Activated CD8-positive, alpha-beta memory T cell treated with anti-CD3 and anti-CD28 coated beads for 1 hour (primary cell): ENCODE measurements at places on chromosomes 2 and 18.

- no peak for DNase-seq
Observed at GRCh38 chr2:17429130-17429529, 89.1 kb downstream of the RAD51AP2 start.

DNA sequence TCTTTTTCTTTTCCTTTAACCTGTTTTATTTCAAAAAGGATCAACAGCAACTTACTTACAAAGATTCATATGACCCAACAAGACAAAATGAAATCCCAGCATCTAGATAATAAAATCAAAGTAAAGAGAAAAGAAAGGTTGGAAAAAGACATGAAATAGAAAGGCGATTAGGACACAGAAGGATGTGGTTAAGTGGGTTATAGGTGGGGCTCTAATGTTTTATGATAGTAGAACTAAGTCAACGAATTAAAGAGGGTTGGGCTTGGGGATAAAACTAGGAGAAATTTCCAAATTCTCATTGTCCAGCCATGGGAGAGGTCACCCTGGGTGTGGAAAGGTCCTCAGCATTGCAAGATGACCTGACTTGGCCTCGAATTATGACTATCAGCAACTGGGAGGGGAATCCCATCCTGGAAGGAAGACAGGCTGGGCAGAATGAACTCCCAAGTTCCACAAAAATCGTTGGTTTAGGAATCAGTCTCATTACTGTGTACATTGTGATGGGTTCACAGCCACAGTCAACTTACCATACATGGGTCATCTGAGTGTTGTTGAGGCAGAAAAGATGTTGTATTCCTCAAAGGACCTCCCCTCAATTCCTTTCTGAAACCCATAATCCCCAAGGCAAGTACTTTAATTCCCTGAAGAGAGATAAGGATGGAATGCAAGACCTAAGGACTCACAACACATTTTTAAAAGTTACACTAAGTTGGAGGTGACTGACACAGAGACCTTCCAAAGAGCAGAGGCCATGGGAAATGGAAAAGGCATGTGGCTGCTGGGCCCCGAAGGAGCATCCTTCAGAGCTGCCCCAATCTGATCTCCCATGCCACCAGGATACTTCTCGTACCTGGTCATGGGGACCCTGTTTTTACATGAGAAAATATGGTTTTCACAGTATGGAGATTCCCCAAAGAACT is 167.6 kb downstream of the UXS1 start:
- DNase-seq: no peak

DNA sequence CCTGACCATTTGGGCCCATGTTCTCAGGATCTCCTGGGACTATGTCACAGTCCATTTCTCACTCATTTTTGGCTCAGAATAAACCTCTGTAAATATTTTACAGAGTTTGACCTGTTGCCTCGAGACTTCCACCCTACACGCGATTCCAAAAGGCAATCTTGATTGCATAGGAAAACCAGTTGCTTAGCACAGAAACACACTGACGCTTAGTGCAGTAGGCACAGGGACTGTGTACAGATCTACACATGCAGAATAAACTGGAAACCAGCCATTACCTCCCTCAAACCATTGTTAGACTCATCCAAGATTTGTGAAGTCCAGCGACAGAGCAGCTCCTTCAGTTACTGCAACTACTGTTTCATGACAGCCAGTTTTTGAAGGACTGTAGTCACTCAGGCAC is 73.0 kb downstream of the NCKAP5 start:
- DNase-seq: no peak

- no peak for DNase-seq
Observed at GRCh38 chr2:212618636-212619035, 80.0 kb upstream of the ERBB4 start.

DNA sequence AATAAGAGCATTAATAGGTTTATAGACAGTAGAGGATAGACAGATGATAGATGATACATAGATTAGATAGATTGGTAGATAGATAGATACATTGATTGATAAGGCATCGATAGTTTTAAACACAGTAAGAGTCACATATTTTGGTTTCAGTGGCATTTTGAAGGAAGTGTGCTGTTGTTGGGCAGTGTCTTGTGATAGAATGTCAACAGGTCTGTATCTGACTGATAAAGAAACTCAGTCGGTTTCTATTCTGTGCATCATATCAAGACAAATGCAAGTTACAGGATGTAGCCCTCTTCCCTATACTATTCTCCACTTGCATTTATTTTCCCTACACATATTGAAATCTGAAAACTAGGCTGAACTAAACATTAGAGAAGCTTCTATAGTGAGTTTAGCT is 1229.0 kb upstream of the ZEB2 start:
- DNase-seq: no peak

GRCh38 chr2:60478660-60479059 is 74.8 kb downstream of the BCL11A start:
- DNase-seq: no peak

DNA sequence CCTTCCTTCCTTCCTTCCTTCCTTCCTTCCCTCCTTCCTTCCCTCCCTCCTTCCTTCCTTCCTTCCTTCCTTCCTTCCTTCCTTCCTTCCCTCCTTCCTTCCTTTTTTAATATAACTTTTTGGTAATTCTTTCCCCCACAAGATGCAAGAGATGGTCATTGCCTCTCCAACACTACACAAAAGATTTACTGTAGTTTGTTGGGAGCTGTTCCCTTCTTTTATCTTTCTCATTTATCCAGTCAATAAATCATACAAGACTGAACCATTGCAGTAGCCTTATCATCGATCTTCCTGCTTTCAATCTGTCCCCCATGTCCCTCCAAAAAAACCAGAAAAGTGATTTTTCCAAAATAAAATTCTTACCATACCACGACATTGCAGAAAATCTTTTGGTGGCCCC is 8.2 kb downstream of the APCDD1 start:
- no peak for DNase-seq

DNA sequence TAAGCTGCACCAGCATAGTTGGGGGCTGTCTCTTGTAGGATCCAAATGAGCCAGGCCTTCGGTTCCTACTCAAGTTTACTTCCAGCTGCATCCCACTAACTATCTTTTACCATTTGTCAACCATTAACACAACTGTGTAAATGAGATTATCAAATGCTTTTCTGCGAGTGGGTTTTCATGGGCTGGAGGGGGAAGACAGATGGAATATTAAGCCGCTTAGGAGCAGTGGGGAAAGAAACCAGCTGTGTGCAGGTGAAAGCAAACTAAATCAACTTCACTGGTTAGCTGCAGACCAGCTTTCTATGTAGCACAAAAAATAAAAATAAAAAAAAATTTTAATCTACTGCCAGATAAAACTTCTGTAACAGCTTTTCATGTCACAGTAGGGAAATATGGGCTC is 307.3 kb upstream of the FBXO11 start:
- DNase-seq: no peak

DNA sequence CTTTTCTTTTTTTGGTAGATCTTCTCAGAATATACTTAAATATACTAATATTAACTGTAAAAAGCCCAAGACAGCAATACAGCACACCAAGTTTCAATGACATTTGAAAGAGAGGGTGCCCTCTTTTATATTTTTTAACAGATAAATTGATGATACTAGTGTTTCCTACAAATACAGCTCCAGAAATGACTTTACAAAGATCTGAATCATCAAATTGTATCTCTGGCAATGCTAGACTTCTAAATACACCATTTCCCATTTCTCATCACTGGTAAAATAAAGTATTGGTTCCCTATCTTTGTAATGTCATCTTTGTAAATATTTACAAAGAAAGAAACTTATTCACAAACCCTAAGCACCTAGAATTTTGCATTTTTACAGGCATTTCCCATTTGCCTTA is 281.3 kb downstream of the EXOC6B start:
- DNase-seq: no peak

GRCh38 chr2:41618754-41619153 is 429.1 kb upstream of the PKDCC start:
- DNase-seq: no peak

- DNase-seq: no peak
Observed at GRCh38 chr2:1609040-1609439, 135.3 kb downstream of the PXDN start.

- DNase-seq: no peak
Observed at GRCh38 chr18:5729983-5730699, 165.2 kb downstream of the TMEM200C start.

DNA sequence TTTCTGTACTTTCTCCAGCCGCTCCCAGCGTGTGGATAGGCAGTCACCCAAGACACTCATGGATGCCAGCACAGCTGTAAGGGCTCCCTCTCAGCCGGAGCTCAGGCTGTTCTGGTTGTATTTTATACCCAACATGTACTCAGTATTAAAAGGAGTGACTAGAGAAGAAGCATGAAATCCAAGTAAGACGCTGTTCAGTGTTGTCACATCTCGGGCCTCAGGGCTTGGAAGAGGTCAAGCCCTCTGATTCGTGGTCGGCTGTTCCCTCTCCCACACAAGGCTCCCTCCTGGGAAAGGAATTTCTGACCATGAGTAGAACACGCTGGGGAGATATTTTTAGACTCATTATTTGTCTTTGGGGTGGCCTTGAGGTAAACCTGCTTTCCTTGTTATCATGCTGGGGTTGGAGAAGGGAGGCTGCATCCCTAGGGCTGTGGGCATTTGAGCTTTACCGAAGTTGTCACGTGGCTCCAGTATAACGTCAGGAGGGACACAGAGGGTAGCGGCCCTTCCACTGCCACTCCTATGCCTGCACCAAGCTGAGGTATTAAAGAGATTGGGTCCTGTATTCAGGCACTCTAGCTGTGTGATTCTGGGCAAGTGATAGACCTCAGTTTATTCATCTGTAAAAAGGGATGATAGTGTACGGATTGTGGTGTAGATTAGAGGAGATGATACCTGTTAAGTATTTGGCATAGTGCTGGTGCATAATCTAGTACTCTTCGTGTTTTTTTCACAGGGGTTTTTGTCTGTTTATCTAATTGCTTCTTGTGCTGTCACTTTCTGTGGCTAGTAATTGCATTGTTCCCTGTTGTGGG is 34.1 kb downstream of the HK2 start:
- no peak for DNase-seq

- peak; percentile 73 for DNase-seq
Observed at GRCh38 chr18:49813319-49814146, at the start of gene ACAA2. Gene ACAA2, minus strand, starts transcription at chr18:49813533. Its CDS starts 49 bp downstream, at chr18:49813484.

- no peak for DNase-seq
Observed at GRCh38 chr18:79869591-79870300, 72.0 kb downstream of the KCNG2 start.

- DNase-seq: no peak
Observed at GRCh38 chr2:119234021-119235019, 10.7 kb downstream of the STEAP3 start.

DNA sequence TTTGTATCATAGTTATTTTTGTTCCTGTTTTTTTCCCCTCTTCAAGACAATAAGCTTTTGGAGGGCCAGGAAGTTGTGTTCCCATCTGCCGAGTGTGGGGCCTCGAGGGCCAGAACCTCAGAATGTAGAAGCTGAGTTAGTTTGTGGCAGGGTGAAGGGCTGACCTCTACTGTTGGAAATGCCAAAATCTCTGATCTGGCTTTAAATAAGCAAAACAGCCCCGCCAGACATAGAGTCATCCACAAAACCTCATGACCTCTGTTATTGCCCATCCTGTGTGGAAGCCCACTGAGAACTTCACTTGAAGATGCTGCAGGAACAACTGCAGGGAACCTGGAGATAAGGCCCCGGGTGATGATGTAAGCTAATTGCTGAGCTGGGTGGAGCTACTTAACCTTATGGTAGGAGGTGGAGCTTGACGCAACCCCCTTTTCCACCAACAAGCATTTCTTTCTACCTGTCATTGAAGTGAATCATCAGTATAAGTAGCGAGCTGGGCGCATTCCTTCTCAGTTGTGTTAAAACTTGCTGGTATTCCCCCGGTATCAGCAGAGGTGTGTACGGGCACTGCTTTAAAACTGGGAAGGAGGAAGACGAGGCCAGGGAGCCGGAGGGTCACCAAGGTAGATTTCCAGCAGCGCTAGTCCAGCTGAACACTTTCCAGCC is 177.2 kb downstream of the NEDD4L start:
- no peak for DNase-seq

DNA sequence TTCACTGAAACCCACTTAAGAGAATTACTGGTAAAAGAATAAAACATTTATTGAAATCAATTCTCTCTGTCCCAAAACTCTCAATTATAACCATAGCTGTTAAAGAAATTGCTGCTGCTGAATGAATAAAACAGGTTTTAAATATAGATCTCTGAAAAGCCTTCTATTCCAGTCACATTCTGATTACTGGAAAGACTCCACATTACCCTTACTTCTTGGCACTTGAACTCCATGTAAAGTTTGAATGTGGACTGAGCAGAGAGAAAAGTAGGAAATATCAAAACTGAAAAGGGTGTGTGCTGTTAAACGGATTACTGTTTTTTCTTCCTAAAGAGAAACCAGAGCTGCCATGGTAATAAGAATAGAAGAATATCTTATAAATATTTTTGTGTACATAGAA is 655.3 kb upstream of the SETBP1 start:
- no peak for DNase-seq

- DNase-seq: no peak
Observed at GRCh38 chr18:41207706-41208105, 747.3 kb upstream of the PIK3C3 start.

DNA sequence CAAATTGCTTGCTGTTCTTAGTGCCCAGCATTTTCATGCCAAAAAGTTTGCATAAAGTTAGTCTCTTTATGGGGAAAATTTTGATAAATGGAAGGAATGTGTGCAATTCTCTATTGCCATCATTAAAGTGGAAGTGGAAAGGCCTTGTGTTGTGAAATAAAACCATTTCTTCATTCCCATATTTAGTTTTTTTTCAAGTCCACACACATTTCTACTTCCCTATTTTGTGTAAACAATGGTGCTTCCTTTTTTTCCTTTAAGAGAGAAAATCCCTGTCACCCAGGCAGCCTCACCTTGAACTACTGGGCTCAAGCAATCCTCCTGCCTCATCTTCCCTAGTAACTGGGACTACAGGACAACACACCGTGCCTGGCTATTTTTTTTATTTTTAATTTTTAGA is 42.3 kb upstream of the NCOA1 start:
- DNase-seq: no peak

- no peak for DNase-seq
Observed at GRCh38 chr2:129805899-129806298, 173.6 kb upstream of the RAB6C start.

- DNase-seq: no peak
Observed at GRCh38 chr2:240298803-240299709, 136.4 kb upstream of the GPC1 start.

DNA sequence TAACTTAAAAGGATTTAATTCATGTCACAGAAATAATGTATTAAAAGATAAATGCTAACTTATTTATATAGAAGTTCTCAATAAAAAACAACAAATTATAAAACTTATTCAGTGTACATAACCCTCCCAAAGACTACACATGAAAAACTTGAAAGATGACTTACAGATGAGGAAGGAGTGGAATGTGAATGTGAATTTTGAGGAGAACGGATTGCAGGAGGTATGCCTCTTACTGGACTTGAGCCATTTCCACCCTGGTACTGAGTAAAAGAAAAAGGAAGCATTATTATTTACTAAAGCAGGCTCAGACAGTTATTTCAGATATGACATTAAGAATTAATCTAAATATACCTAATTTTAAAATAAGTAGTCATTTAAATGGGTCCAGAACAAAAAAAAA is 104.4 kb downstream of the TLK1 start:
- DNase-seq: no peak
